ENCODE measurements at places on chromosomes 1 and 21.

DNA sequence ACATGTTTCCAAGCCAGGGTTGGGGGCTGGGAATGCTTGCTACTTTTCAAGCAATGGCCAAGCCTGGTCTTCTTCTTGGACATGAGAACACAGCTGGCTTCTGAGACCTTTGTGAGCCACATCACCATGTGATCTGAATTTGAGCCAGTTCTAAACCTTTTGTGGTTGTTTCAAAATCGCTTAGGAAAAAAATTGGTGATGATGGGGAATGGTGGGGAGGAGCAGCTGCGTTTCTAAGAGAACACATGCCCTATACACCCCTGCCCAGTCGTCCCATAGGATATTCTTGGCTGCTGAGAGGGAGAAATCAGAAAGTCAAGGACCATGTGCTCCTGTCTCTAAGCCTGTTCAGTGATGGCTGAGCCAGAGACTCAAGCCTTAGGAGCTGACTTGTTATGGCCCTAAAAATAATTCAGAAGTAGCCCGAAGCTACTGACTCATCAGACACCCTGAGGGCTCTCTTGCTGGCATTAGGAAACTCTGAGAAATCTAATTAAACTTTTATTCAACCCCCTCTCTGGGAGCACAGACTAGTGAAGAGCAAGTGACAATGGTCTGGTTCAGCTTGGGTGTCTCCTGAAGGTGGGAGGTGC, 30.5 kb downstream of the CCDC185 start:
- DNase-seq, result no peak

DNA sequence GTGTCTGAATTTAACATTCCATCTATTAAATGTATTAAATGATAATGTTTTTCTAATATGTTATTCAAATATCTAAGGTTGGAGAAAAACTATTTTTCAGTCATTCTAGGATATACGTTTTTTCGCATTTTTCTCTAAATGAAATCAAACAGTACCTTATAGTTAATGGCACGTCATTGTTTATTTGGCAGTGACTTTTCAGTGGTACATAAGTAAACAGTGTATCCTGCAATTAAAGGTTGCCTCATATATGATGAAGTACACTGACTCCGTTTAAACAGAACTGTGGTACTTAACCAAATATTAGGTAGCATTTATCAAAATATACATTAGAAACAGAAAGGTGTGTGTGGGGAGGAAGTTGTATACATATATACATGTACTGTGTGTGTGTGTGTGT, 79.2 kb downstream of the EPS15 start:
- DNase-seq, result no peak

DNA sequence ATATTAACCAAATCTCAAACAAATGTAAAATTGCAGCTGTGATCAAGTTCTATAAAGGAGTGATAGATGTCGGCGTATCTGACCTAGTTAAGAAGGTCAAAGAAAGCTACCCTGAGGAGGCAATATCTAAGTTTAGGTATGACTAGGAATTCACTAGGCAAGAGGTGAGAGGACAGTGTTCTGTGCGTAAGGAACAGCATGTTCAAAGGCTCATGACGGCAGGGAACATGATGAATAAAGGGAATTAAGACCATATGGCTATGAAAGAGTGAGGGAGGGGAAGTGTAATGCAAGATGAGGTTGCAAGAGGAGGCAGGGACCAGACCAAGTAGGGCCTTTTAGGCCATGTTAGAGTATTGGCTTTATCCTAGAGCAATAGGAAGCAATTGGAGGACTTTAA, 8.6 kb downstream of the LIX1L start:
- DNase-seq, result no peak

DNA sequence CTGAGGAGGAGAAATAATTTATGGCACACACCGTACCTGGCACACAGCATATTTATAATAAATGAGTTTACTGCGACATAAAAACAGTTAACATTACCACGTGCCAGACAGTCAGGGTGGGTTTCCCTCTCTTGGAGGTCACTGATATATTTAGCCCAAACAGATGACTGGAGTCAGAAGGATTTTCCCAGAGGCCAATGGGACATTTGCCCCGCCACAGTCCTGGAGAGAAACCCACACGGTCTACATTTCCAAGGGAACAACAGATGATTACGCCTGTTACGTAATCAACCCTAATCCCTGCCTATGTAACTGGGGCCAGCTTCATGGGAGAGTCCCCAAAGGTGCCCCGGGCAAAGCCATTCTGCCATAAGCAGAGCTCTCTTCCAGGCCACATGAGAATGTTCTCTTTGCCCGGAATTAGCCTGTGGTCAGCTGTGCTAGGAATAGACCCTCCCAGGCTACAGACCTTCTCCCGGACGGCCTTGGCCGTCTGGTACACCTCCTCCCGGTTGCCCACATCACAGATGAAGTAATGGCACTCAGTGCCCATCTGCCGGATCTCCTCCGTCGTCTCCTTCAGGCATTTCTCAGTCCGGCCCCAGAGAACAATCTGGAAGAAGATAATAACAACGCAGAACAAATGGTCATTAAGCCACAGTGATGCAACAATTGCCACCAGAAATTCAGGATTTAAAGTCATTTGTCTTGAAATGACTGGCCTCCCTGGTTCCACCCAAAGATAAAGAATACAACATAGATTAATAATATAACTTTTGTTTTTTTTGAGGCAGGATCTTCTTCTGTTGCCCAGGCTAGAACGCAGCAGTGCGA, 37.7 kb downstream of the DHRS3 start:
- no peak for DNase-seq

- DNase-seq, result no peak
These were observed 191.2 kb downstream of the GRIK1 start for GRCh38 chr21:29748391-29749167.

DNA sequence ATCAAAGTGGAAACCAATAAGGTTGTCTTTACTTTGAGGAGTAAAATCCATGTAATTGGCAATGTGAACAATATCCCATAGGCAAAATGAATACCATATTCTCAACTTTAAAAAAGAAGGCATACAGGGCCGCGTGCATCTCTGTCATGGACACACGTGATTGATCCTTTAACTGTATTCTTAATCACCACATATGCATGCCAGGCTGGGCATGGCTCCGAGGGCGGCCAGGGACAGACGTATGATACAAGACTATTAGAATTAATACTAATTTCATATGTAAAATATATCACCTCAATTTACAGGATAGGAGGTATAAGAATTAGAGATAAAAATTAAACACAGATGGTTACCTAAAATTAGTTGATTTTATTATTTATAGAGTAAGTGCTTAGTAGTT, 11.2 kb downstream of the RGS21 start:
- DNase-seq, result no peak

- DNase-seq, result no peak
These were observed 226.5 kb downstream of the HMCN1 start for GRCh38 chr1:185960422-185961321.

DNA sequence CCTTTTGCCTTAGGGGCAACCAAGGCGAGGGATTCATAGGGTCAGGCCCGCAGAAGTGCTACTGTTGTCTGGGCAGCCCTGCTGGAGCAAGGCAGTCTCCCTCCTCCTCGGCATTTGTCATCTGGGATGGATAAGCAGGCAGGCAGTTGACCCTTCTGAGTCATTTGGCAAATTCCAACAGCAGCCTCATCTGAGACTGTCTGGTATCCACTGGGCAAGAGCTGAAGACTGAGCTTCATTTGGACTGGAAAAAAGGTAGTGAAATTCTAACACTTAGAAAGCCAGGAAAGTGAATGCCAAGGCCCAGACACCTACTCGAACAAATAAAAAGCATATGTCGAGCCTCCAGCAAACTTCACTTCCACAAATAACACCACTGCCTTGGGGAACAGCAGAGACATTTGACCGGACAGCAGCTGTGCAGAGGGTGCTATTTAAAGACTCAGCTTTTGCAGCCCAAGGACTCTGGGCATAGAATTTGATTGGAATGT, 4.0 kb upstream of the ZBTB40 start:
- DNase-seq, result no peak

DNA sequence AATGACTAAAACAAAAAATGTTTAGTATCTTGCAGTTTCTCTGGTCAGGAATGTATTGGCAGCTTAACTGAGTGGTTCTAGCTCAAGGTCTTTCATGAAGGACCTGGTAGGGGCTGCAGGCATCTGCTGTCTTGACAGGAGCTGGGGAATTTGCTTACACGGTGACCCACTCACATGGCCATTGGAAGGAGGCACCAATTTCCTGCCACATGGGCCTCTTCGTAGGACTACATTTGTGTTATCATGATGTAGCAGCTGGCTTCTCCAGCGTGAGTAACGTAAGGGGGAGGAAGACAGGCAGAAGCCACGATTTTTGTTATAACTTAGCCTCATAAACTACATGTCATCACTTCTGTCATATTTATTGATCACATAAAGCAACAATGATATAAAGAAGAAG, 376.3 kb downstream of the AMY1C start:
- no peak for DNase-seq

DNA sequence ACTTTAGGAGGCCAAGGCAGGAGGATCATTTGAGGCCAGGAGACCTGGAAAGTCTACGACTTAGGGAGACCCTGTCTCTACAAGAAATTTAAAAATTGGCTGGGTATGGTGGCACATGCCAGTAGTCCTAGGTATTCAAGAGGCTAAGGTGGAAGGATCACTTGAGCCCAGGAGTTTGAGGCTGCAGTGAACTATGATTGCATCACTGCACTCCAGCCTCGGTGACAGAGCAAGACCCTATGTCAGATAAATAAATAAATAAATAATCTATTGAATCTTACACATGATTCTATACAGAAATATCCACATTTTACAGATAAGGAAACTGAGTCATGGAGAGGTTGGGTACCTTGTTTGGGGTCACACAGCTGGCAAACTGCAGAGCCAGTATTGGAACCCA, 89.1 kb downstream of the MAN1C1 start:
- DNase-seq, result no peak

DNA sequence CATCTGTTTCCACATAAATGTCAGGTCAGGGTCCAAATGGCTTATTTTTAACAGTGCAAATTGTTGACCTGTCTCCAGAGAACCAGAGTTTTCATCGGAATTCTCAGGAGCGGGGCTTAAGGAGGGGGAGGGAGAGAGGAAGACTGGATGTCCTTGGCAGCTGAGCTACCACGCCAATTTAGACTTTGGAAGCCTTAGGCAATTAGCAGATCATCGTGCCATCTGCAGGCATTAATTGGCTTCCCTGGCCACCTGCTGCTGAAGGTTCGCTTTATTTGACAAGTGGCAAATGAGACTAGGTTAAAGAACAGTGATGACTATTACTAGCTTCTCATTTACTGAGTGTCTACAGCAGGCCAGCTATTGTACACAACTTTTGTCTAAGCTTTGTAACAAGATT, 43.7 kb downstream of the HLX start:
- DNase-seq, result no peak

- no peak for DNase-seq
These were observed 330.2 kb downstream of the RRAGC start for GRCh38 chr1:38529391-38529790.

GRCh38 chr1:172019976-172020375, 178.7 kb downstream of the DNM3 start:
- no peak for DNase-seq

GRCh38 chr1:238738892-238739291, 647.5 kb upstream of the CHRM3 start:
- DNase-seq, result no peak

DNA sequence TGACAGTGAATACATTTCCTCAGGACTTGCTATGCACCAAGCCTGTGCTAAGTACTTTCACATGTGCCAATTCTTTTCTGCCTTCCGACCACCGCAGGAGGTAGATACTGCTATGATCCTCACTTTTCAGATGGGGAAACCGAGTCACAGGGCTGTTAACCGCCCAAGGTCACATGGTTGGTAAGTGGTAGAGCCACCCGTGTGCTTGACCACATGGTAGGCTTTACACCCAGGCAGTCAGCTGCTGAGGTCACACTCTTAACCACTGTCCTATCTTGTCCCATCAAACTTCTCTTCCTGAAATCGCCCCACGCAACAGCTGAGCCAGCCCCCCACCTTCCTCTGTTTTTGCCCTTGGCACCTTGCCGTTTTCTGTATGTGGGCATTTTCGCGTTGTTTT, 31.0 kb upstream of the SDHB start:
- no peak for DNase-seq

- DNase-seq, result no peak
These were observed 734.5 kb downstream of the PTPRU start for GRCh38 chr1:29970747-29971325.

GRCh38 chr1:12096615-12097014, 33.5 kb downstream of the TNFRSF8 start:
- no peak for DNase-seq

DNA sequence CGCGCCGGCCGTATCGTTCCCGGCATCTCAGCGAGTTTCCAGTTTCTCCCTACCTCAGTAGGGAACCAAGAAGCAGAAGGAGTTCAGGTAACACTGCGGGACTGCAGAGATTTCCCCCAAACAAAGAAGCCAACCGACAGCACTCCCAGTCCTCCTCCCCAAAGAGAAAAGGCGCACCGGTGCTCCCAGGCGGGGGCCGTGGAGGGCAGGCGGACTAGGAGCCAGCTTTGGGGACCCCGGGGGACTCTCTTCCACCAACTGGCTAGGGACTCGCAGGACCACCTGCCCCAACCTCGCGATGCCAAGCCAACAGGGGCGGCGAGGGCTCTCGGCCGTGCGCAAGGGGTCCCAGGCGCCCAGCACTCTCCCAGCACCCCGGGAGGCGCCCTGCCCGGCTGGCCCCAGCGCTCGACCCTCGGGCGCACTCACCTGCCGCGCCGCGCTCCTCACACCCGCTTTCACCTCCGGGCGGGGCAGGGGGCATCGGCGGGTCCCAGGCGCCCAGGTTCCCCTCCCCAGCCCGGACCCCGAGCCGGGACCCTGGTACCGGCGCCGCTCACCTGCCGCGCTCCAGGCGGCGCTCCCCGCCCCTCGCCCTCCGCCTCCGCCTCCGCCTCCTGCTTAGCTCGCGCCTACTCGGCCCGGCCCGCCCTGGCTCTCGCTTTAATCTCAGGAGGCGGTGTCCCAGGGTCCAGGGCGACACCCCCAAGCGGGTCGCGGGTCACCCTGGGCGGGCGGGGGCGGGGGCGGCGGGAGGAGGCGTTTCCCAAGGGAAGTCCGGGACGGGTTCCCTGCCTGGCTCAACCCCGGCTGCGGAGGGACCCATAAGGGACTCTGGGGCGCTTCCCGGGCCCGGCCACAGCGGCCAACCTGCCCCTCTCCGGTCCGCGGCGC, at the start of gene TMPRSS2:
TMPRSS2 (minus strand) TSS at position 638 of the 894 bp plus-strand sequence. CDS start 10,025 bp downstream, outside the sequence.
- DNase-seq, result no peak

DNA sequence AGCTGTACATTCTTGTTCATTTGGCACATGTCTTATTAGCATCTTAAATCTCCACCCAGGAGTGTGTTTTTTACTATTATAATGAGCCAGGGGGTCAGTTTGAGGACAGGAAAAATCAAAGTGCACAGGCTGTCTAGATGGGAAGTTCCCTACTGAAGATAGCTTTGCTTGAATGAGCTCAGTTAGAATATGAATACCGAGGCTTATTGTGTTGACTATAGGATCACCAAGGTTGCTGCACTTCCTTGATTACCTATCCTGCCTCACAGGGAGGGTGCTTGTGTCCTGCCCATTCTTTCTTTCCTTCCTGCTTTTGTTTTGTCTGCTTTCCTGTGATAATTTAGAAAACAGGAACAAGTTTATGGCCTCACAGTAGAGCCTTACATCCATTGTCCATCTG, 16.3 kb downstream of the PHGDH start:
- no peak for DNase-seq

- peak; percentile 22 for DNase-seq
These were observed at the start of gene MR1 for GRCh38 chr1:181033799-181034451. MR1 (plus strand) TSS chr1:181033983; CDS start chr1:181034008, 25 bp downstream.

Data from stimulated activated CD8-positive, alpha-beta memory T cell treated with anti-CD3 and anti-CD28 coated beads, Interleukin-15, amount 100 ng/mL, for 4 hours (primary cell).